ENCODE measurements at places on chromosomes 4 and X.

GRCh38 chr4:106063009-106063408 lies 167.7 kb downstream of the NPNT start:
- no peak for DNase-seq

DNA sequence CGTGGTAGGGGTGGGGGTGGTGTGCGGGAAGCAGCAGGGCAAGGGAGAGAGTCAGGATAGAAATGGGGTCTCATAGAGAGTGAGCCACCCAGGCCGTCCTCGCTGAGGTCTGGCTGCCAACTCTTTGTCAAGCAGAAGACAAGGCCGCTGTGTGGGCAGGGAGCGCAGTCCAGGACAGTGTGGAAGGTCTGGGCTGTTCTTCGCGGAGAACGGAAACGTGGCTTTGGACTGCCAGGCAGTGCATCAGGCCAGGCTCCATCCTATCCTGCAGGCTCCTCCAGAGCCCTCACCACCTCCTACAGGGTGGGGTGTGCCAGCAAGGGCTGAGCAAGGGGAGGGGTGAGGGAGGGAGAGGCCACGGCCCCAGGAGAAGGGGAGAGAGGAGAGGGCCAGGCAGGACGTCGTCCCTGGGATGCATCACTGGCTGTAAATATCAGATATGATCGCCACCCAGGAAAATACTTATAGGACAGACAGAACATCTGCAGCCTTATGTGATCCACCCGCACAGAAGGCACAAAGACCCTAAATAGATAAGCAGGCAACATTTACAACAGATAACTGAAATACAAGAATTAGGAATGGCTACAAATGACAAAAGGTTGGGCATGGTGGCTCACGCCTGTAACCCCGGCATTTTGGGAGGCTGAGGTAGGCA lies 85.3 kb downstream of the ABLIM2 start:
- no peak for DNase-seq

GRCh38 chrX:136497556-136498052 lies at the start of gene HTATSF1:
HTATSF1 (plus strand) TSS chrX:136497592; CDS start chrX:136497685, 93 bp downstream.
- peak; percentile 88 for DNase-seq

- DNase-seq: no peak
Measured at GRCh38 chr4:168830777-168831512, 179.1 kb downstream of the CBR4 start.

GRCh38 chrX:40147126-40147952 lies 49.6 kb upstream of the BCOR start:
- no peak for DNase-seq

- no peak for DNase-seq
Measured at GRCh38 chr4:158816955-158817354, 48.1 kb downstream of the FNIP2 start.

DNA sequence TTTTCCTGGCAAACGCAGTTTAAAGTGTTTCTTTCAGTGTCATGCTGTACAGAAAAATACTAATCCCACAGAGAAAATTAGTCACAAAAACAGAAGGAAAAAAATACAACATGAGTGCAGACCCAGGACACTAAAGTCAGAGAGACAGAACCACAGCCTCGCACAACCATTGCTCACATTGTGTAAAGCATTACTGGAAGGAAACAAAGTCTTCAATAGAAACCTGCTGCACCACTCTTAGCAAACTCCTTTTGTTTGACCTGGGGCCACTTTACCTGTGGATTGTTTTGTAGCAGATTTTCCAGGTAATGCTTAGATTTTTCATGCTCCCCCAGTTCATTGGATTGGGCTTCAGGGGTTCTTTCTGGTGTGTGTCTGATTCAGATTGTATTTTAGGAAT lies 131.8 kb upstream of the TMLHE start:
- DNase-seq: no peak

DNA sequence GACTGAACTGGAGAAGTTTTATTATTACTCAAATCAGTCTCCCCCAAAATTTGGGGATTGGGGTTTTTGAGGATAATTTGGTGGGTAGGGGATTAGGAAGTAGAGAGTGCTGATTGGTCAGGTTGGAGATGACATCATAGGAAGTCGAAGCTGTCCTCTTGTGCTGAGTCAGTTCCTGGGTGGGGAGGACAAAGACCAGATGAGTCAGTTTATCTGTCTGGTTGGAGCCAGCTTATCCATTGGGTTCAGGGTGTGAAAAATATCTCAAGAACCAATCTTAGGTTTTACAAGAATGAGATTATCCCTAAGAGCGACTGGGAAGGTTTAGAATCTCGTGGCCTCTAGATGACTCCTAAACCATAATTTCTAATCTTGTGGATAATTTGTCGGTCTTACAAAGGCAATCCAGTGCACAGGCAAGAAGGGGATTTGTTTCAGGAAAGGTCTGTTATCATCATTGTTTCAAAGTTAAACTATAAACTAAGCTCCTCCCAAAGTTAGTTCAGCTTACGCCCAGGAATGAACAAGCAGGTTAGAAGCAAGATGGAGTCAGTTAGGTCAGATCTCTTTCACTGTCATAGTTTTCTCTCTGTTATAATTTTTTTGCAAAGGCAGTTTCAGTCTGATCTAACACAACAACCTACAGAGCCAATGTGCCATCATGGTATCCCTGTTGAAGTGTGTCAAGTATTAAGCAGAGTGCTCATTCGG lies 274.5 kb downstream of the SLC7A11 start:
- DNase-seq: no peak

DNA sequence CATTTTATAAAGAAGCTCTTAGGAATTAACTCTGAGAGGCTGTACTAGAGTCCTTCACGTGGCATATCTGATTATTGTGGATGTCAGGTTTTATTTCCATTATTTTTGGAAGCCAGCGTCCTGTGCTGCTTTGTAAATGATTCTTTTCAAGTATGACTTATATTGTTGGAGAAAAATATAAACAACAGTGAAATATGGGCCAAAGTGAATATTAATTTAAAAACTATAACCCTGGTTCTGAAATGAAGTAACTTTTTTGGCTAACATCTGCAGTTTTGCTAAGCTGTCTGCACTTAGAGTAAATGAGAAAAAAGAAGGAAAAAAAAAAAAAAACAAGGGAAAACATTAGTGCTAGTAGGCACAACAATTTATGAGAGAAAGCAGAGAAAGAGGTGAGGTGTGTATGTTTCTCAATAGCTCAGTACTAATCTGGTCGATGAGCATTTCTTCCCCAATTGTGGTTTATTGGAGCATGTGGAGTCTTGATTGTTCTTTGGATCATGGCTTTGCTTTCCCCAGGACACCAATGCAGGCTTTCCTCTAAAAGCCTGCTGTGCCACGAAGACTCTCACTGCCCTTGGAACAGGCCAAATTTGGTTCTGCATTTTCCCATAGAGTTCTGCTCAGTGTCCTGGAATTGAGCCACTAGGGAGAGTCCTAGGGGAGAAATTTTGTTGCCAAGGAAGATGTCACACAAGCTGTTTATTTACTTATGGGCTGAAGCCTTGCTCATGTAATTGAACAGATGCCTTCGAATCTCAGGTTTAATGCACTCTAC lies 273.3 kb downstream of the DKK2 start:
- DNase-seq: no peak

DNA sequence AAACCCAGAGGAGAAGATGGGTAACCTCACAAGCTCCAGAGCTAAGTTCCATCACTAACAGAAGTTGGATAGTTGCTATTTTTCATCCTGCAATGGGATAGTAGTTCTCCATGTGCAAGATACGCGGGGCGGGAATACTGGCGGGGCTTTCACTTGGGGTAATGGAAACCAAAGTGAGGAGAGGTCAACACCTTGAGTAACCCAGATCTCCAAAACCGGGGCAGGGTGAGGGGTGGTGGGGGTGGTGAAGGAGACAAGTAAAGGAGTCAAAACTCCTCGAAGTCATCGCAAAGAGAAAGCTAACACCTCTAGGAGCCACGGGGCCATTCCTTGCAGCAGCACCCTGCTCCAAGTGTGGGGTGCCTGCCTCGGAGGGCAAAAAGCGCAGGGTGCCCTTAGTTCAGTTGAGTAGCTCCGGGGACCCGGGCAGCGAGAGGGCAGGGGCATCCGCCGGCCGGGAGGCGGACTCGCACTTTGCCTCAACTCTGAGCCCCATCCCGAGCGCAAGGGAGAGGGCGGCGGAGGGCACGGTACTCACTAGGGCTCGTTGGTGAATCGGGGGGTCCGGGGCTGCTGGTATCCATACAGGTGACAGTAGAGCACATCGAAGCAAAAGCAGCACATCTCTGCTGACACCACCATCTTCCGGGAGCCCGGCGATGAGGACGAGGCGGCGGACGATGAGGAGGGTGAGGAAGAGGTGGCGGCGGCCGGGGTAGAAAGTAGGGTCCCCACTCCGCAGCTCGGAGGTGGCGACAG lies 645 bp downstream of the AMMECR1 start:
- DNase-seq: peak; percentile 89

GRCh38 chr4:159266981-159267868 lies 164.3 kb downstream of the RAPGEF2 start:
- DNase-seq: no peak

- no peak for DNase-seq
Measured at GRCh38 chr4:15368856-15369255, 59.0 kb upstream of the C1QTNF7 start.
